ENCODE measurements at places on chromosomes 2 and 18. TPM values are rescaled to one million over a fixed set of nuclear protein-coding genes. Genes with fewer than 3 reads are reported as not detected.
A peak's percentile ranks its signal among the peaks of the same experiment; 100 is the strongest.

- peak; percentile 53 for DNase-seq
These were observed 20.6 kb upstream of the HAAO start for GRCh38 chr2:42812899-42813479.

ABCB11 gene
- 0.02 TPM for polyA plus RNA-seq

FZD7 gene
- polyA plus RNA-seq, result 13.4 TPM

AGAP1 gene
- polyA plus RNA-seq, result 8.6 TPM

SLC14A1 gene
- not detected for polyA plus RNA-seq
